Ovary (tissue), 10 donors: ENCODE measurements at places on chromosomes 5 and 9.

GRCh38 chr9:86792136-86792535 is 155.2 kb downstream of the GAS1 start:
- no peak for DNase-seq

DNA sequence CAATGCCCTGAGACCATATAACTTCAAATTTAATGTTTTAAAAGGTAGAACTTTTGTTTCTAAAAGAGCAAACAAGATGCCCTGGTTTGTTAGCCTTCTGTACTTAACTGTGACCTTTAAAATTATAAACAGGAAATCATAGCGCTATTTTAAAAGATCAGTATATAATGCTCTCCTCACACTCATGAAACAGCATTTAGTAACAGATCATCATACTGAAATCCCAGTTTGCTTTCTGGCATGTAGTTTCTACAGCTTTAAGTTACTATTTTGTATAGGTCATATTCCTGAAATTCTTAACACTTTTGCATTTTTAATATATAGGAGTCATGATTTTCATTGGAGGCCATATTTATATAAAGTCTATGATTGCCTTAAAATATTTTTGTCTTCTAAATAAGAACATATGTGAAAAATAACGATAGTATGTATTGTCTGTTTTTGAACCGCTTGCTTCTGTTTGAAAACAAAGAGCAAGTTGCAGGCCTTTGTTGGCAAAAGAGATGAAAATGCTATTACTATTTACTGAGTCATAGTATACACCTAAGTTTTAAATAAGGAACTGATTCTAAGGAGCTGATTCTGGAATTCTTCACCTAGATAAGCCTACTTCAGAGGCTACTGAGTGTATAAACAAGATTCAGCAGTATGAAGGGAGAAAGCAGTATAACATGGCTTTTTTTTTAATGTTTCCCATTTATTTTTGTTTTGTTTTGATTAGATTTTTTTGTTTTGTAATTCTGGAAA is 20.5 kb downstream of the SRFBP1 start:
- DNase-seq, result no peak

DNA sequence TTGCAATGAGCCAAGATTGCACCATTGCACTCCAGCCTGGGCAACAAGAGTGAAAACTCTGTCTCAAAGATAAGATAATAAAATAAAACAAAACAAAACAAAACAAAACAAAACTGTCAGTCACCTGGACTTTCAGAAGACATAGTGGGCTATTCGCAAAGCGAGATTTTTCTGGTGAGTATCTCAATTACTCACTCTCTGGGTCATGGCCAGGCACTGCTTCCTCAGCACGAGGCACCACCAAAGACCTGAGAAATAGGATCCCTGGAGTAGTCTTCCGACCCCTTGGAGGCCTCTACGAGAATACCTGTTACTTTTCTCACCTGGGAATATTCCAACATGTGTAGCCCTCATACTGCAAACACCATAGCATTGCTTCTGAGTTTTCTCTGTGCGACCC is 201.7 kb upstream of the ZNF618 start:
- DNase-seq, result no peak

DNA sequence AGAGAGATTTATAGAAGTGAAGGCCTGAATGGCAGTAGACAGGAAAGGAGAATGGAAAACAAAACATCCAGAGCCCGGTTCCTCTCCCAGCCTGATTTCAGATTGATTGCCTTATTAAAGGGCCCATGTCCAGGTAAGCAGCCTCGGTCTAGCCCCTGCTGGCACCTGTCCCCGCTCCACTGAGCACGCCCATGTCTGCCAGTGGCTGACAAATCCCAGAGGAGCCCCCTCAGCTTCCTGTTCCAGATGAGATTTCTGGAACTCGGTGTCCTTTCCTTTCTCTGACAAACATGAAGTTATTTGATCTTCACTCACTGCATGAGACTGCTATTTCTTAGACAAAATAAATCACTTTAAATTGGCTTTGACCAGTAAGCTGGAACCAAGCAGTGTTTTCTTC is 187.0 kb upstream of the ADCY2 start:
- DNase-seq, result no peak

GRCh38 chr9:116345817-116346216 is 192.2 kb downstream of the PAPPA start:
- no peak for DNase-seq

- DNase-seq, result no peak
These were observed 237.3 kb downstream of the CDH10 start for GRCh38 chr5:24407466-24407865.

GRCh38 chr9:107464516-107464915 is 25.1 kb downstream of the KLF4 start:
- no peak for DNase-seq
